Pancreas (tissue), 10 donors: ENCODE measurements at places on chromosomes 6 and 20. TPM values are rescaled to one million over a fixed set of nuclear protein-coding genes. Genes with fewer than 3 reads are reported as not detected.

FLRT3 gene
- polyA plus RNA-seq, result 1.1 TPM

BMP5 gene
- polyA plus RNA-seq, result 1.2 TPM

FOXC1 gene
- 1.6 TPM for polyA plus RNA-seq

ADGRG6 gene
- polyA plus RNA-seq, result 3.3 TPM

TFAP2D gene
- not detected for polyA plus RNA-seq

HLA-DPA1 gene
- 9.1 TPM for polyA plus RNA-seq

DEFB125 gene
- polyA plus RNA-seq, result not detected

RAD21L1 gene
- polyA plus RNA-seq, result not detected

HLA-DRA gene
- 32.4 TPM for polyA plus RNA-seq

FBXL4 gene
- polyA plus RNA-seq, result 2.6 TPM

ESR1 gene
- 0.77 TPM for polyA plus RNA-seq

CLPSL2 gene
- polyA plus RNA-seq, result 0.61 TPM

LHFPL5 gene
- 3.3 TPM for polyA plus RNA-seq

PSORS1C2 gene
- polyA plus RNA-seq, result not detected

MATN4 gene
- polyA plus RNA-seq, result 1.5 TPM

SLC25A27 gene
- 63.2 TPM for polyA plus RNA-seq

TPX2 gene
- polyA plus RNA-seq, result 0.12 TPM

CST7 gene
- 1.0 TPM for polyA plus RNA-seq

PLAGL2 gene
- polyA plus RNA-seq, result 2.4 TPM

WFDC5 gene
- polyA plus RNA-seq, result not detected

ELOVL4 gene
- 2.4 TPM for polyA plus RNA-seq

B3GAT2 gene
- polyA plus RNA-seq, result 0.12 TPM

SLPI gene
- 49.4 TPM for polyA plus RNA-seq

IRF4 gene
- polyA plus RNA-seq, result 0.04 TPM

TMEM217 gene
- polyA plus RNA-seq, result 1.7 TPM

FAM184A gene
- polyA plus RNA-seq, result 6.4 TPM

TCF19 gene
- polyA plus RNA-seq, result 1.9 TPM

EPB41L1 gene
- polyA plus RNA-seq, result 17.6 TPM

AGER gene
- polyA plus RNA-seq, result 20.6 TPM

B3GALT4 gene
- 8.7 TPM for polyA plus RNA-seq

TOP1 gene
- 10.0 TPM for polyA plus RNA-seq

CST2 gene
- 7.5 TPM for polyA plus RNA-seq

MOXD1 gene
- polyA plus RNA-seq, result 0.30 TPM

HSPA1L gene
- polyA plus RNA-seq, result 0.46 TPM

OR2J3 gene
- polyA plus RNA-seq, result not detected

RALGAPA2 gene
- 10.2 TPM for polyA plus RNA-seq

SCRT2 gene
- polyA plus RNA-seq, result 0.63 TPM
